ENCODE measurements at places on chromosomes 2 and 18.

DNA sequence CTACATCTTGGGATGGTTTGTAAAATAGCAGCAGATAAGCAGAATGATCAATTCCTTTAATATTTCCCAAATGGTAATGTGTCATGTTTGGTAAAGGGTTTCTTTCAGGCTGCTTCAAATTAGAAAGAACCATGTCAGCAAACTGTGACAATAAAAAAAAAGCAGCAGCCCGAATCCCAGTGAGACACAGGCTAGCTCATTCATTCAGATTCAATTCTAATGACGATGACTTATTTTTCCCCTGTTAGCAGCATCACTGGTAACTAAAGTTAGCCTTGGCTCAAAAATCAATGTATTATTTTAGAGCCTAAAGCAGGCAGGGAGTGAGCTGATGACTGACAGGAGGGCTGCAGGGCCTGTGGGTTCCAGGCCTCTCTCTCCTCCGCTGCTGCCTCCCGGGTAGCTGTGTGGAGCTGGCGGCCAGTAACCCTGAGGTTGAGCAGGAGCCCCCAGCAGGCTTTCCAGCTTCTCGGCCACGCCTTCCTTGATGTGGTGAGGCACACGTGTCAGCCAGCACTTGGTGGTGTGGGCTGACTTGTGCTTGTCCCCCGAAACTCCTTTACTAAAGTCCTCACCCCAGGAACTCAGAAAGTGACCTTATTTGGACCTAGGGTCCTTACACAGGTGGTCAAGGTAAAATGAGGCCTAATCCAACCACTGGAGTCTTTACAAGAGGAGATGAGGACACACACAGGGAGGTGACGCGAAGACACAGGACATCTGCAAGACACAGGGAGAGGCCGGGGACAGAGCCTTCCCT, 120.5 kb upstream of the HS6ST1 start:
- no peak for DNase-seq

GRCh38 chr18:54829856-54830255, 1.6 kb downstream of the RAB27B start:
- DNase-seq = no peak

DNA sequence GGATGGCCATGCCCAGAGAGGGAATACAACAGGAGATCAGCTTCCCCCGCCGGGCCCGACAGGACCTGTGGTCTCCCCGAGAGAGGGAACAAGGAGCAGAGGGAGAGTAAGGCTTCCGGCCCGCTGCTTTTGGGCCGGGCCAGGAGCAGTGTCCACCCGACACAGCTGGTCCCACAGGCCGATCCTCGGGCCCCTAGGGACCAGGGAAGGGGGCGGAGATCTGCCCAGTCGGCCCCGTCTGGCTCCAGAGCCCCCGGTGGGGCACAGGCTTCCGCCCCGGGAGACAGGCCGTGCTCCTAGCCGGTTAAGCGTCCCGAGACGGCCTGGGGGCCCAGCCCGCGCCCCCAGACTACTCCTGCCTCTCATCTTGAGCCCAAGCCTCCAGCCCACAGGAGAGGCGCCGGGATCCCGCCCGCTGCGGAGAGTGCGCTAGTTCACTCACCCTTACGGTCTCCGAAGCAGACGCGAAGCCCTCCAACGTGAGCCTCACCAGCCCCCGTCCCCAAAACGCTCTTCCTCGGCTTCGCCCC, at the start of gene MCFD2:
MCFD2 (minus strand) TSS at position 526 of the 530 bp plus-strand sequence. CDS start 6,635 bp downstream, outside the sequence.
- peak; percentile 55 for DNase-seq

DNA sequence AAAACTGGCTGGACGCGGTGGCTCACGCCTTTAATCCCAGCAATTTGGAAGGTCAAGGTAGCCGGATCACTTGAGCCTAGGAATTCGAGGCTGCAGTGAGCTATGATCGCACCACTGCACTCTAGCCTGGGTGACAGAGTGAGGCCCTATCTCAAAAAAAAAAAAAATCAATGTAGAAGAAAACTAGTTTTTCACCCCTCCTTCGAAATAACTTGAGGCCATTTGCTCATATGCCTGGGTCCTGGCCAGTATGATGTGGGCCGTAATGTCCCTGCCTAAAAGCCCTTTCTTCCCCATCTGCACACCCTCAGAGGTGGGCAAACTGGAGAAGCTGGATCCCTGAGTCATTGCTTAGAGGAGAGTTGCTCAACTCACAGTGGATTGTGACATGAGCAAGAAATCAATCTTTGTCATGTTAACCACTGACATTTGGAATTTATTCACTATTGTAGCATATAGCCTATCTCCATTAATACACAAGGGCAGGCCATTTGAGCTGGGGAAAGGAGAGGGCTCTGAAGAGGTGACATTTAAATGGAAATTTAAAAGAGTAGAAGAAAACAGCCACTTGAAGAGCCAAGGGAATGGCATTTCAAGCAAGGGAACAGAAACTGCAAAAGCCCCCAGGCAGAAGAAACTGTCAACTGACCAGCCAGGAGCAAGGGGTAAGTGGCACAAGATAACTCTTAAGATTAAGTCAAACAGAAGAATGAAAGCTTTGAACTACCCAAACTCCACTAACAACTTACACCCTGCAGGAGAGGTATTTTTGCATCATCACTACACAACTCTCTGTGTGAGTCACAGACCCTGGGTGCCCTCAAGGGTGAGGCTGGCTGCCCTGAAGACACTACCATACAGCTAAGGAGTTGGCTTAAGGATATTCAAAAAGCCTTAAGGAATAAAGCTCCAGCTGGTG, 7.6 kb upstream of the METTL21A start:
- peak; percentile 43 for DNase-seq

GRCh38 chr2:238791354-238791753, 56.5 kb upstream of the TWIST2 start:
- no peak for DNase-seq

- DNase-seq = no peak
Observed at GRCh38 chr2:128660836-128661235, 342.2 kb upstream of the HS6ST1 start.

DNA sequence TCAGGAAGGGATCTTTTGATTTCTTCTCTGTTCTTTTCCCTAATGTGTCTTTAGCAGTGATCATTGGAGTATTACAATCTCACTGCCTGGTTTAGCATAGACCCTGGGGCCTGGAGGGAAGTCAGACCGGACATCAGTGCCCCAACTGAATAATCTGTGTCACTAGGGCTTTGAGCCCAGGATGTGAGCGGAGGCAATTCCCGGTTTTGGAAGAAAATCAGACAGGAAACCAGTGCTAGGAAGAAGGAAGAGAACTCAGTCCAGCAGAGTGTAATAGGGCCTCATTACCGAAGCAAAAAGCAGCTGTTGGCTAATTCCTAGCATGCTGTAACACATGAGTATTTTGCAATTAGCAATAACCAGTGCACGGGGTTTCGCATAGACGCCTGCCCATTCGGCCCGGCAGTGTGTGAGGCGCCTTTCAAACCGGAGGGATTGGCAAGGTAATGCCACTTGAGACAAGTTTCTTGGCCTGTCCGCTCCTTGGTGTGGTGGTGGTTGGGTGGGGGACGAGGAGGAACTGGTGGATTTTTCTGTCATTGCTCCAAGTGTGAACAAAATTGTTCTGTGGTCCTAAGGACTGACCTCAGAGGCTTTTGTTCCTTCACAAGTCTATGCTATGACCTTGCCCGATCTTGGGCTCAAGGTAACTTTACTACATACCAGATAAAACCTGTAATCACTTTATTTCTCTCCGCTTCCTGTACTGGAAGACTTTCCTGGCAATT, 2.8 kb downstream of the FOSL2 start:
- DNase-seq = peak; percentile 66

DNA sequence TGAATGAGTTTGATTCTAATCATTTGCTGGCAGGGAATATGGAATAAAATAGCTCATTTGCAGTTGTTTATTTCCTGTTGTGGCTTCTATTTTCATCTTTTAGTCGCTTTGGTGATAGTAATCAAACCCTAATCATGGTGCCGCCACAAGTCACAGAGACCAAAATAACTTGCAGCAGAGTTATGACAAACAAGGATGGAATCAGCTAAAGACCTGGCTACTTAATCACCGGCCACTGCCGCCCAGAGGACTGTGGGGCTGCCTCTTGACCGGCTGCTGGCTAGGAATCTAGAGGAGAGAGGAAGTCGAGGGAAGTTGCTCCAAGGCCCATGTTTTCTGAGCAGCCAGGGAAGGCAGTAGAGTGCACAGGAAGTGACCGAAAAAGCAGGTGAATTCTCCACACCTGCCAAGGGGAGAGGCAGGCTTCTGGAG, 5.1 kb upstream of the SMAD7 start:
- DNase-seq = peak; percentile 59

DNA sequence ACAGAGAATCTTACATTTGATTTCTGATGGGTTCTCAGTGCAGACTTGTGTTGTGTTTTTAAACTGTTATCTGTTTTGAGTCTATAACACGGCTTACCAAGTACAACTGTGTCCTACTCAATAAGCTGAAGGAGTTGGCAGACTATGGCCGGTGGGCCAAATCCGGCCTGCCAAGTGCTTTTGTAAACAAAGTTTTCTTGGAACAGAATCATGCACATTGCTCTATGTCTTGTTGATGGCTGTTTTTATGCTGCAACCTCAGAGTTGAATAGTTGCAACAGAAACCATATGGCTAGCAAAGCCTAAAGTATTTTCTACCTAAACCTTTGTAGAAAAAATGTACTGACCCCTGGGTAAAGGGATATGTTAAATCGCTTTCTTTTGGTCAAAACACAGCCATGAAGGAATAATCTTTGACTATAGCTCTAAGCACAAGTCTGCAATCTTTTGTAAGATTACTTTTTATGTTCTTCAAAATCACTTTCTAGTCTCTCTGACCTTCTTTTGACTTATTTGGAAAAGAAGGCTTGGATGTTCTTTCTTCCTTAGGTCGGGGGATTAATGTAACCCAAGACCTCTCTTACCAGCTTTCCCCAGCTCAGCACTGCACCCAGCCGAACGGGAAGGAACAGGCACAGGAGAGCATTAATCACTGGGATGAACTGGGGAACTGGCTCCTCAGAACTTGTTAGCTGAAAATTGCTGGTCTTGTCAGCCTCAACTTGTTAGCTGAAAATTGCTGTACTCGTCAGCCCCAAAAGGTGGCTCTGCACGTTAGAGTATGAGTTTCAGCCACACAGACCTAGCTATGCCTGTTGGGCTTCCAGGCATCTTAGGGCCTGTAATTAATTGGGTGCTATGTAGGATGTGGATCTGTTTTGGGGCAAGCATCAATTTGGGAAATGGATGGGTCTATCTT, 75.4 kb downstream of the CD8B2 start:
- peak; percentile 29 for DNase-seq

DNA sequence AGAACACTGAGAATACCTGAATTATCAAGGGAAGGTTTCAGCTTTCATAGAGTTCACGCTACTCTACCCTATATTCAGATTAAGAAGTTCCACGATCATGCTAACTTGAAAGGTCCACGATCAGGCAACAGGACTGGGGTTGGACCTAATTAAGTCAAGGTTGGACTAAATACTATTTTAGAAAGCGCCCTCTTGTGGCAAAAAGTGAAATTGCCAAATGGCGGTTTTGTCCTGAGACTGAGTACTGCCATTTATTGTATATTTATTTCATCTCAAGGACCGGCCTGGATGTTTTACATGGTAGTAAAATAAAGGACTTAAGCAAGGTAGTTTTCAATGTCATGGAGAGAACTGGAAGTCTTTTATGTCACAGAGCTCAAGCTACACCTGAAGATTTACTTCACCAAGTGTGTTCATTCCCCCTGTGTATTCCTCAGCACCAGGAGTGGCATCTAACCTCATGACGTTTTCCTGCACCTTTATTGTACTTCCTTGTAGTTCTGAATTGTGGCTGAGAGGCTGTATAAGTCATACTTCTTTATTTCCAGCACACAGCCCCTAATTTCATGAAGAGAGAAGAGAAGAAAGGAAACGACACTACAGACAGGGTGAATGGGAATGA, 56.8 kb downstream of the SRD5A2 start:
- DNase-seq = peak; percentile 75

DNA sequence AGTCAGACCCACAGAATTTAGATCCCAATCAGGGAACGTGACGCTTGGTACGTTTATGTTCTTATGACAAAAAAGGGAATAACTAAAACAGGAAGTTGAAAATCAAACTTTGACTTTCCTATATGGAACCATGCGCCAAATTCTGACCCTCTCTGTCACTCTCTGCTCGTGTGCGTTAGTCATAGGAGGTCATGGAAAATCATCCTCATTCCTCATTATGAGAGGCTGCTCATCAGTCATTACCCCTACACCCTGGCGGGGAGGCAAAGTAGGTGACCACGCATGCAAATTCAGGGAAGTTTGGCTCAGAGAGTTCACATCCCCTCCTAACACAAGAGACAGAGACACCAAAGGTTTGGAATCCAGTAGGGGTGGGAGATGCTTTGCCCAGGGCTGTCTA, 15.5 kb downstream of the IL1F10 start:
- no peak for DNase-seq

GRCh38 chr2:144747571-144747970, 227.7 kb upstream of the ZEB2 start:
- no peak for DNase-seq

DNA sequence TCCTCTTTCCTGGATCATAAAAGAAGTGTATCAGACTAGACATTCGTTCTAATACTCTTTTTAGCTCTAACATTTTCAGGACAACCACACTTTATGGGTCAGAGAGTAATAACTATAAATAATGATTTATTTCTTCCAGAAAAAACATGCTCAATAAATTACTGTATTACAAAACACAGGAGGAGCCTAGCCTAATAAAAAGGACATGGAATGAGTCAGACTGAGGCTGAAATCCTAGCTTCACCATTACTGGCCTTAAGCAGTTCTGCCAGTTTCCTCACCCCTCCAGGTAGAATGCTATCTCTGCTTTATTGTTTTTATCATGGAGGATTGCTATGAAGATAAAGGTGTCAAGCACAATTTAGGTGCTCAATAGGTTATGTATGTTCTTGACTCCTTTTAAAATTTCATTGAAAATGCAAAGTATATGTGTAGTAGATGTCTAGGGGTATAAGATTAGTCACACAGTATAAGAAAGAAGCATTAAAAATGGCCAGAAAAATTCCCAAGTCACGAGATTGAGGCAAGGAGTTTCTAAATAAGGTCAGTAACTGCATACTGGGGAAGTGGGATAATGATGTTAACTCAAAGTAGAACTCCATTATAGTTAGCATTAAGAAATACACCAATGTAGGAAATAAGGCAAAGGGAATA, 105.5 kb upstream of the NEUROD1 start:
- peak; percentile 53 for DNase-seq

- no peak for DNase-seq
Observed at GRCh38 chr2:235979753-235980435, 188.3 kb downstream of the GBX2 start.

DNA sequence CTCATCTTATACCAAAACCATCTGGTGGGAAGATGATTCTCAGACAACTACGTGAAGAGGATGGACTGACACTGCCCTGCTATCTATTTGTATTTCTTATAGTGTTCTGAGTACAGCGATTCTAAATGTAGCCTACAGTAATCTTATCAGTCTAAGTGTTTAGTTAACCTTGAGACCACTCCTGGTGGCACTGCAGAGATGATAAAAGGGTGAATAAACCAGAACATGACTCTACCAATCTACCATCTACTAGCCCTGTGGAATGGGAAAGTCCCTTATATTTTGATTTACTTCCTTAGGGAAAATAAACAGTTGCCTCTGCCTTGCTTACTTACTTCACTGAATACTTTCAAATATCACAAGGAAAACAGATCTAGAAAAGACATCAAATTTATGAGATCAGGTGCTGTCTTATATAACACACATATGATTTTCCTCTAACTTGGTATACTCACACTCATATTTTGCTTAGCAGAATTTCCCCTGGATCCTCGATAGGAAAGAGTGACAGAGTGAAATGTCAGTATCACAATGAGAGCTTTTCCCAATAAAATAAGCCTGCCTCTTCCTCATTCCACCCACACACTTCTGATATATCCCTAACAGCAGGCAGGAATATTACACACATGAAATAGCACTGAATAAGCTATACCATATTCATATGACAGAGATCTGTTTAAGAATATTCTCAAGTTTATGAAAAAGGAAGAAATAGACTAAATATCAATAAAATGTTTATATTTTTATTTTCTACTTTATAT, 58.6 kb upstream of the MTIF2 start:
- no peak for DNase-seq

All from hepatocyte (in vitro differentiated cells).